ENCODE measurements at places on chromosomes 11 and 22.
A peak's percentile ranks its signal among the peaks of the same experiment; 100 is the strongest.

DNA sequence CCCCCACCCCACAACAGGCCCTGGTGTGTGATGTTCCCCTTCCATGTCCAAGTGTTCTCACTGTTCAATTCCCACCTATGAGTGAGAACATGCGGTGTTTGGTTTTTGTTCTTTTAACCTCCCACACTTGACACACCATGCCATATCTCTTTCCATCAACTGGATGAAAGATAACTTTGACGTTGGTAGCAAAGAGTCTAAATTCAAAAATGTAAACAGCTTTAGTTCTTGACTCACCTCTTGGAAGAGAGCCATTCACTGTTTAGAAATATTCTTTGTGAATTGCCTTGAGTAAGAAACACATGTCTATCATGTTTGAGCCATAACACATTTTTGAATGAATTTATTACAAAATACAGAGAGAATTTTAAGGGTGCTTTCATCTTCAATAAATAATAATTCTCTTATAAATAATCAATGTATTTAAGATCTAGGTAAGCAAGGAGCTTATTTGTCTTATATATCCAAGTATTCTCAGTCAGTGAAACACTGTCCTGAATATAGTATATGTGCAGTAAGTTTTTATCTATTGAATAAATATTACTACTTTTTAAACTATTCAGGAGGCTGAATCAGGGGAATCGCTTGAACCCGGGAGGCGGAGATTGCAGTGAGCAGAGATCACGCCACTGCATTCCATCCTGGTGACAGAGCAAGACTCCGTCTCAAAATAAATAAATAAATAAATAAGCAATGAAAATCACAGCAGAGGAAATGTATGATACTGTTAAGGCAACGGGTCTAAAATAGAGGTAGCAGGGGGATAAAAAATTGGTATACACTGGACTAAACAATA lies 6.7 kb downstream of the CARD18 start:
- no peak for DNase-seq

GRCh38 chr22:33991620-33992019 lies 71.3 kb upstream of the LARGE1 start:
- DNase-seq: no peak

DNA sequence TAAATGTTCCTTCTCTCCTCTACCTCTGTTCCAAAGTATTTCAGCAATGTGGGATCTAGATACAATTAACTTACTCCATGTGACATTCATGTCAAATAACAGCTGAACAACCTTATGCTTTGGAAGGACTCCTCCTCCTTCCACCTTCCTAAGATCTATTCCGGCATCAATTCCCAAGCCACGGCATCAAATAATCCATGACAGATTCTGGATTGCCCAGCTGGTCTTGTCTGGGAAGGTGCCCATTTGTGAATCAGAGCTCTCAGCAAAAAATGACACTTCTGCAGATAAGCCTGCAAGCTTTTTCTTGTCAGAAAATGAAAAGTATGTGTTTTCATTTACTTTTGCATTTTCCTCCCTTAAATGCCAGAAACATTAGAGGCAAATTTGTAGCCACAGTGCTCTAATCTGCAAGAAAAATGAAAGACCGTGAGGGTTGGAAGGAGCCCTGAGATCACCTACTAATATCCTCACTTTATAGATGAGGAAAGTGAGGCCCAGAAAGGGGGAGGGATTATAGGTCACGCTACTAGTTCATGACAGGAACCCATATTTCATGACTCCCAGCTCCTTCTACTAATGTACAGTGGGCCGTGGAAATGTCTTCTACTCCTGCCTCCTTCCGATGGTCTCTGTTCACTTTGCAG lies 124.0 kb downstream of the ME3 start:
- no peak for DNase-seq

GRCh38 chr11:116644941-116645305 lies 127.9 kb downstream of the BUD13 start:
- no peak for DNase-seq

DNA sequence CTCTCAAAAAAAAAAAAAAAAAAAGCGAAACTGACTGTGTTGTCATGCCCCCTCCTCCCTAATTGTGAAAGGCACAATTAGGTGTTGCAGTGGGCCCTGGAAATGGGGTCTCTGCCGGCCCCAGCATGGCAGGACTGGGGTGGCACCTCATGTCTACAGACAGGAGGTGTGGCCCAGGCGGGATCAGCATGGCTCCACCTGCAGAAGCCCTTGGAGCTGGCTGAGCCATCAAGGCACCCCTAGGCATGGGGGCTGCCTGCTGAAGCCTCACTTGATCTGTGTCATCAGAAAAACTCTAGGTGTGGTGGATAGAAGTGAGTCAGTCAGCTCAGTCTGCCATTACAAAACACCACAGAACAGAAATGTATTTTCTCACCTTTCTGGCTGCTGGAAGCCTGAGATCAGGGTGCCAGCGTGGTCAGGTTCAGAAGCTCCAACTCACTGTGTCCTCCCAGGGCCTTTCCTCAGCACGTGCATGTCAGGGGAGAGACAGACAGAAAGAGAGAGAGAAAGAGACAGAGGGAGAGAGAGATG lies 10.1 kb upstream of the B4GALNT4 start:
- DNase-seq: no peak

DNA sequence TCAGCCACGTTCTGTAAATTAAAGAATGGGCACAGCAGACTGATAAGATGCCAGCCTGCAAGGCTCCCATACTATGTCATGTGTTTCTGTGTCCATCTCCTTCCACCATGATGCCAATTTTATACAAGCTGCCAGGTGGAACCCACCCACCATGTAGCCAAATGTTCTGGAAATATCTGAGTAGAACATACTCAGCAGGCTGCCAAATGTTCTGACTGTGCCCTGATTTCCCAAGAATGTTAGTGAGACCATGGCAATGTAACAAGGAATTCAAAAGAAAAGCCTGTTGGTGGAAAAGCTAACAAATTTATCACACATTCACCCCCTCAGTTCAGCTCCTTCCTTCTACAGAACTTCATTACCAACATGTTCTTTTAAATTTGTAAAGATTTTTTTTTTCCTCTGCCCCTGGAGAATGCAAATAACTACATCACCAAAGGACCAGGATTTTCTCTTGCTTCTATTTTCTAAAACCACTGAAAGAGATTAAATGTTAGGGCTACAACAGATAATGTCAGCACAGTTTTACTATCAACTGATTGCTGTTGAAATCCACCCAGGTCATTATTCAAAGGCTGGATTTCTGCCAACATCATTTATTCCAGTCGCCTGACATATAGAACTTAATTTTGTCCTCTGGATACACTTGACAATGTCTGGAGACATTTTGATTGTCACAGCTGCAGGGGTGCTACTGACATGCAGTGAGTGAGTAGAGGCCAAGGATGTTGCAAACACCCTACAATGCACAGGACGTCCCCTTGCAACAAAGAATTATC lies 3.1 kb downstream of the DMC1 start:
- DNase-seq: no peak

DNA sequence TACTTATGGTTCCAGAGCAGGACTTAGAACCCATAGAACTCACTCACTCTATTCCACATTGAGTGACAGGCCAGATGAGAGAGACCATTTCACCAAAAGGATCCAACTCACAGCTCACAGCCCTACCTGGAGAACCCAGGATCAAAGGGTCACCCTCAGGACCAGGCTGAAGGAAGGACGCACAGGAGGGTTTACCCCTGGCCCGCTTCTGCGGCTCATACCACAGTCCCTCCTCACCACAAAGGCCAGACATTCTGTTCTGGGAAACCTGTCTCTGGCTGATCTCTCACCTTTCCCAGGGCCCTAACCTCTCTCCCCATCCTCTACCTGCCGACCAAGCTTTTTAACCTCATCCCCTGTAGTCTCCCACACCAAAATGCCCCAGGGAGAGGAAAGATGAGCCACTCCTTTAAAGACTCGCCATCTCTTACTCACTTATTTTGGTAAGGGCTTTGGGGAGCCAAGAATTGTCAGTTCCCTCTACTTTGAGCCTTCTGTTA lies 4.7 kb downstream of the FOSL1 start:
- no peak for DNase-seq

DNA sequence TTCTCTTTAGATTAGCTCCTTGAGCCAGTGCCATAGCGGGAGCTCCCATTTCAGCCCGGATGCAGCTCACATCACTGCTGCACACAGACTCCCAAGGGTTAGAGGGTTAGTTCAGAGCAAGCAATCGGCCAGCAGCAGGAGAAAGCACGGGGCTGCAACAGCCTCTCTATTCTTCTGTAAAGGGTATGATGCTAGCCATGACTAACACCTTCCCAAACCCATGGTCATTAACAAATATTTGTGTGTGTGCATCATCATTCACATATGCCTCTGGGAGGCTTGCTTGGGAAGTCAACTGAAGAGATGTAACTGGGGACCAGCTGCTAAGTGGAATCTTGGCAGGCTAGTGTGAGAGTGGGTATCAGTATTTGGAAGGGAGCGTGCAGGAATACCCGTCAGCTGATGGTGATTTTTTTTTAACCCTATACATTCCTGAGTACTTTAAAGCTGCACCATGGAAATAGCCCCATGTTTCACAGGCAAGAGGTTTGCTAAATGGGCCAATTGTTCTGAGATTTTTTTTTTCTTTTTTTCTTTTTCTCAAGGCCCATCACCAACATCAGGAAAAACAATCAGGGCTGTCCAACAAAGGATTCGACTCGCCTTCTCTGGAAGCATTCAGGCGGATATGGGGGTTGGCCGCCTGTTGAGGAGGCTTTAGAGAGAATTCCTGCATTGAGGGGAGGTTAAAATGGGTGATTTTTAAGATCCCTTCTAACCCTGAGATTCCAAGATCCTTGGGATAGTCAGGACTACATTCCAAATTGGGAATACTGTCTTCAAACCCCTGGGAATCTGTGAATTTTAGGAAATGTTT lies 33.2 kb upstream of the CCDC89 start:
- DNase-seq: no peak

DNA sequence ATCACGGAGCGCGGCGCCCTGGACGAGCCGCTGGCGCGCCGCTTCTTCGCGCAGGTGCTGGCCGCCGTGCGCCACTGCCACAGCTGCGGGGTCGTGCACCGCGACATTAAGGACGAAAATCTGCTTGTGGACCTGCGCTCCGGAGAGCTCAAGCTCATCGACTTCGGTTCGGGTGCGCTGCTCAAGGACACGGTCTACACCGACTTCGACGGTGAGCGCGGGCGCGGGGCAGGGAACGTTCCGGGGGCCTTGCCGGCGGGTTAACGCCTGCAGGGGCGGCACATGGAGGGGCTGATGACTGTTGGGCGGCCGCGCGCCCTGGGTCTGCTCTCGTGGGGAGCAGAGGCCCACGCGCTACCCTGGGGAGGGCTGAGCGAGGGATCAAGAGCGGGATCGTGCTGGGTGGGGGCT lies 1.0 kb downstream of the PIM3 start:
- DNase-seq: no peak

- DNase-seq: no peak
Measured at GRCh38 chr11:79237091-79237490, 203.7 kb downstream of the TENM4 start.

GRCh38 chr22:25134028-25134427 lies 65.6 kb upstream of the CRYBB3 start:
- DNase-seq: no peak

GRCh38 chr22:45997077-45997776 lies 20.3 kb upstream of the WNT7B start:
- DNase-seq: no peak

- DNase-seq: no peak
Measured at GRCh38 chr11:129696309-129696989, 119.2 kb upstream of the TMEM45B start.

DNA sequence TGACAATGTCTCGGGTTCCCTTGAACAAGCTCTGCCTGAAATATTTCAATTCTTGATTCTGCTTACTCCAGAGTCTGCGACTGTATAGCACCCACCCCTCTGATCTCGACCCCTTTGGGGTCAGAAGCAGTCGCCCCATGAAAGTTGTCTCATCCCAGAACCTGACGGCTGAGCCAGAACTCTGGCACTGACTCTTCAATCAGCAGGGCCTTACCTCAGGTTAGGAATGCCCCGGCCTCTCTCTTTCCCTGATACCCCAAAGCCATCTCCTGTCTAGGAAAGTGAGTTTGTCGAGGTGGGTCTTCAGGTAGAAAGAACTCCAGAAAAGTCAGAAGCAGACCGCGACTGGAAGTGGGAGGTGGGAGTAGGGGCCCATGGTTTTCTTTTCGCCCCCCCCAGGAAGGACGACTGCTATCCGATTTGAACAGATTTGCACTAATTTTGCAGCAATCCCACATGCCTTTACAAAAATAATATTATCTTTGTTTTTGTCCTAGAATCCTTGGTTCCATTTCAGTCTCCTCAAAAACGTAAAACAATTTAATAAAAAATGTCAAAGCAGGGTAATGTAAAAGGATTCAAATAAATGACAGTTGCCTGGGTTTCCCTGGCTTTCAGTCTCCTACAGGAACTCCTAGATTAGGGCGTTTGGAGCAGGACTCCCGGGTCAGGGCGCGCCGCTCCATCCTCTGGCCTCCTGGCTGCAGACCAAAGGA lies 898 bp upstream of the ROBO3 start:
- no peak for DNase-seq

DNA sequence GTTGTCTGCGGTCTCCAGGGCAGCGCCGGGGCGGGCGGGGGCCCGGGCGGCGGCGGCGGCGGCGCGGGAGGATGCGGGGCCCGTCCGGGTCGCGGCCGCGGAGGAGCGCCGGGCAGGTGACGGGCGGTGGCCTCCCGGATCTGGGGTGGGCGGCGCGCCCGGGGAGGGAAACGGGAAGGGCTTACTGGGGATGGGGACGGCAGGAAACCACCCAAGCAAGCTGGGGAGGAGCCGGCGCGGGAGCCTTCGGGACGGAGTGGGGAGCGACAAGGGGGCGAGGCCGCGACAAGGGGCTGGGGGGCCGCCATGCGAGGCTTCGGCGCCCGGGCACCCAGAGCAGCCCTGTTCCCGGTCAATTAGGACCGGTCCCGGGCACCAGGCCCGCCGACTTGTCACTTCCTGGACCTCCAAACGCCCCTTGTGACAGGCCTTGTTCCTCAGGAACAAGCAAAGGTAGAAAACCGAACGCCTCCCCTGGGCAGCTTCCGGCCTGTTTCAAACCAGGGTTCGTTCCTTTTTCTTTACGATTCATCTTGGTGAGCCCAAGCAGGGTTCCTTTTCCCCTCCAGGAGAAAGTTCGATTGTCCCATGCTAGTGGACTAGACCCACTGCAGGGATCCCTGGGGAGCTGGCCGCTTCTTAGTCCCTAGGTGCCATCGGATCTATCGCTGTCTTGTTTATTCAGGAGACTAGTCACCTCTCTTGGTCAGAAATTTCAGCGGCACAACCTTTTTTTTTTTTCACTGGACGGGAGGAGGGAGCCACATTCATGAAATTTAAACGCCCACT lies 492 bp downstream of the JHY start:
- DNase-seq: peak; percentile 9

DNA sequence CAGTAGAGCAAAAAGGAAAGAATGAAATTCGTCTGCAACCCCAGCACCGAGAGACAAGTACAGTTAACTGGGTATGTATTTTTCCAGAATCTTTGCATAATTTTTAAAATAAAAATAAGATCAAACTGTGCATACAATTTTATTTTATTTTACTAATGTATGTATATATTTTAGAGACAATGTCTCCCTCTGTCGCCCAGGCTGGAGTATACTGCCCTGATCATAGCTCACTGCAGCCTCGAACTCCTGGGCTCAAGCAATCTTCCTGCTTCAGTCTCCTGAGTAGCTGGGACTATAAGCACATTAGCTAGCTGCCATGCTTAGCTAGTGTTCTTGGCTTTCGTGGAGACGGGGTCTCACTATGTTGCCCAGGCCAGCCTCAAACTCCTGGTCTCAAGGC lies 18.8 kb upstream of the DRD2 start:
- DNase-seq: no peak

GRCh38 chr11:38924644-38925043 lies 2326.6 kb upstream of the RAG2 start:
- DNase-seq: no peak
